Astrocyte (in vitro differentiated cells and primary cell): ENCODE measurements at places on chromosomes 1 and 21.

- no peak for DNase-seq
Observed at GRCh38 chr1:111162488-111162880, 22.5 kb downstream of the CEPT1 start.

GRCh38 chr1:112250892-112251291 lies 145.1 kb upstream of the CTTNBP2NL start:
- DNase-seq, result no peak

DNA sequence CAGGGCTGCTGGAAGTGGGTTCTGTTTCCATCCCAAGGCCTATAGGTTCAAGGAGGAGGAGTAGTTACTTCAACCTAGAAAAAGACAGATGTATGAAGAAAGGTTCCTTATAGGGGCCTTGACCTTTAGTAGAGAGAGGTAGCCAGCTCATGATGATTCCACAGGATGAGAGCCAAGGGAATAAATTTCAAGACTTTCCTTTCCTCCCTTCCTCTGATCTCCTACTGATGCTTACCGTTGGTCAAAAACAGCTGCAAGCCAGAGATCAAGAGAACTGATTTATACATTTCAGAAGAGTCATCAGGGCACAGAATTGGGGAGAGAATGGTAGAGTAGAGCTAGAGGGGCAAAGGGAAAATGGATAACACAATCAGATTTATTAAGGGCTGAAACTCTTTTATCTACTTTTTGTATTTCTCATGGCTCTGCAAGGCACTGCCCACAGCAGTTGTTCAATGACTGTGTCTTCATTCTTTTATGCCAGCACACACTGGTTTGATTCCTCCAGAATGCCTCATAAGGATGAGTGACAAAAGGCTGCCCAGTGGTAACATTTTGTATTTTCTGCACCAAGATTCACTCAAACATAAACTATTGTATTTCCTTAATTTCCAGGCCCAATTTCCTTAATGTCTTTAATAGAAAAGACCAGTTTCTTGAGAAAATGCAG lies 37.4 kb downstream of the AK5 start:
- no peak for DNase-seq

GRCh38 chr1:220283625-220284024 lies 11.4 kb upstream of the RAB3GAP2 start:
- DNase-seq, result no peak

DNA sequence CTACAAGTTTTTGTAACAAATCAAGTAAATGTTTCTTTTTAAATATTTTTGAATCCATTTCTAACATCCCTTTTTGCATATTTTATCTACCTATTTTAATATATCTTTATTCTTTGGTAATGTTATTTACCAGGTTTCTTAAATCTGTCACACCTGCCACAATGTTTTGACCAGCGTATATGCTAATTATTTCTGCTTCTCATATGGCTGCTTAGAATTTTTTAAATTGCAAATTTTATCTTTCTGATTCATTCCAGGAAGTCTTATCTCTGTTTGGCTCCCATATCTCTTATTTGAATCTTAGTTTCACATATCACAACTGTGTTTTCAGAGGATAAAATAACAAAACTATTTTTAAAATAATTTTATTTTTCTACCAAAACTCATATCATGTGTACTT lies 1411.1 kb downstream of the KCNT2 start:
- DNase-seq, result no peak

GRCh38 chr1:31923901-31924535 lies 14.2 kb downstream of the PTP4A2 start:
- no peak for DNase-seq

DNA sequence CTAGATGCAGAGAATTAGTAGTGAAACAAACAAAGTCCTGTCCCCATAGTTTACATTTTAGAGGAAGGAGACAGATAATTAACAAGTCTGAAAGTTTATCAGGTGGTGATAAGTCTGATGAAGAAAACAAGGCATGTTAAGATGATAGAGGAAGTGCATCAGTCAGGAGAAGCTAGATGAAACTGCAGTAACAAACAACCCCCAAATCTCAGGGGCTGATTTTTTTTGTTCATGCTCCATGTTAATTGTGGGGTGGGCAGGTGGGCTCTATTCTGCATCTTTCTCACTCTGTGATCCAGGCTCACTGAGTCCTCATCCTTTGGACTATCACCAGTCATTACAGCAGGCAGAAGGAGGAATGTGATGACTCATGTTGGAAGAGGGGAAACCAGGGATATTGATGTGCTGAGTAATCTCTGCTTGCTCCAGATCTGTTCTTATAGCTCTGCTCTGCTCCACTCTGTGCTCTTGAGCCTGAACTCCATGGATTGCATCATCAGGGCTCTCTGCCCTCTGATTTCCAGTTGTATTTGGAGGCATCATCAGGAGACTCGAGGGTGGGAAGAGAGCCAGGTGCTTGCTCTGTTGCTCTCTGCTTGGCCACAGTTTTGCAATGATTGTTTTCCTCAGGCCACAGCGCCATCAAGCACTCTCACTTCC lies 166.9 kb downstream of the IER5 start:
- DNase-seq, result peak; percentile 98

DNA sequence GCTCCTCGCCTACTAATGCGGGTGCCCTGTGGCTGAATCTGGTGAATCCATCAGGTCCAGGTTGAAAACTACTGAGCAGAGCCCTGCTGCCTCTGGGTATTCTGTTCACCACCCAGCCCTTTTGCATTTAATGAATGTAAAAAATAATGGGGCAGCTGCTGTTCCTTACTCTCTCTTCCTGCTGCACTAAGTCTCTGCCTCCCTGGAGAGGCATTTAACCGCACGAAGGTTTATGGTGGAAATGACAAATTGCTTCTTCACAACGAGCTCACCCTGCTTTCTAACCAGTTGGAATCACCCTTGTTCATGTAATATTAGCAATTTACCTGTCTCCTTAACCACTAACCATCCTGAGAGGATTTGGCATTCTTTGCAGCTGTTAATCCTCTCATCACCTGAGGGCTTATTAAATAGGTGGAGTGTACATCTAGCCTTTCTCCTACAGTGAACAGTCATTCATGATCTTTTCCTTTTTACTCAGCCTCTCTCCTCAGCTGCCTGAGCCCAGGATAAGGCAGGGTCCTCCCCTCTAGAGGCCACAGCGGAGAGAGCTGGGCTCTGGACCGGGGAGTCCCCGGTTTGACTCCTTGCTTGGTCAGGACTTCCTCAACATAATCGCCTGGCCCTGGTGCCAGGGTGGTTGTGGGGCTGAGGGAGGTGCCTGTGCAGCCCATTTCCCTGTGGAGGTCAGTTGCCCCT lies 97.6 kb downstream of the NOS1AP start:
- DNase-seq, result no peak

DNA sequence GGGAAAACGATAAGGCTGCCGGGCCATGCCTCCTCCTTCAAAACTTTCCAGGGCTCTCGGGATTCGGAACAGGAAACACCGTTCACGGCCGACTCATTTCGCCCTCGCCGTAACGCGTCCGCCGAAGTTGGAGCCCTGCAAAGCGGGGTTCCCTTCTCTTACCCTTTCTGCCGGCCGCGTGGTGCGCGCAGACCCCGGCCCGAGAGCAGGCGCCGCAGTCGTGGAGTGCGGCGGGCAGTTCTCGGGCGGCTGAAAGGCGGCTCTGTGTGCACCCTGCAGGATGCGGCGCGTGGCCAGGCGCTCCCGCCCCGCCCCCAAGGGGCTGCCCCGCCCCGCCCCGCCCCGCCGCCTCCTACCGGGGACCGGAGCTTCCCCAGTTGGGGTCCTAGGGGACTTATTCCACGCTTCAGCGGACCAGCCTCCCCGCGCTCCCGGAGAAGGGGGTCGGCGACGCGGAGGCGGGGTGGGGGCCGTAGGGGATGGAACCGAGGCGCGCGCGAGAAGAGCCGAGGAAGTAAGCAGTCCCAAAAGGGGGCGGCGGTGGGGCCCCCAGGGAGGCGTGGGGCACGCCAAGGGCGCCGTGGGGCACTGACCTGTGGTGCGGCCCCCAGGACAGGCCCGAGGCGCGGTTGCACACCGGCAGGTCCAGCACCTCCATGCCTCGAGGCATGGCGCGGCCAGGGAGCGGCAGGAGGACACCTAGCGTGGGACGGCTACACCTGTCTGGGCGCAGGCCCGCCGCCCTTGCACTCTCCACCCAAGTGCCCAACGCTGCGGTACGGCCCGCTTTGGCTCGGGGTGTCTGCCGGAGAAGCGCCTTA lies at the start of gene MCOLN2:
TSS of gene MCOLN2 (minus strand) at position 268 of the 821 bp plus-strand sequence. CDS start at position 27, 241 bp downstream.
- DNase-seq, result no peak

DNA sequence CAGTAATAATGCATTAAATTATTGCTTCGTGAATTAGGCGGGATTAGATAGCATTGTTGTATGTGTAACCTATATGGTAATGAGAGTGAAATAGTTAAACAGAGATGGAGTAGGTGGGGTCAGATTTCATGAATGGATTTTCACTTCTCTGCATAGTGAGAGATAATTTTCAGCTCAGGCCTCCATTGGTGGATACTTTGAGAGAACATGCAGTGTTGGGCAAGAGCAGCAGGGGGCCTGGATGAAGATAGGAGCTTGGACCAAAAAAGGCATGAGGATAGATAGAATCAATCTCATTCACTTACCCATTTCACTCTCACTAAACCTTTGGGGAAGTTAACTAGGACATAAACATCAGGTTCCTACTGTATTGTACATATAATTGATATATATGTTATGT lies 39.5 kb upstream of the C1orf87 start:
- no peak for DNase-seq
